ENCODE measurements at places on chromosomes 2 and 18.

- no peak overlapping the region for H3K4me3 ChIP-seq
- no peaks in the 10 kb centered on the region for H3K27me3 ChIP-seq
- no peaks in the 10 kb centered on the region for H3K36me3 ChIP-seq
- peaks cover 18% of the 10 kb centered on the region for H3K4me1 ChIP-seq
Observed at GRCh38 chr2:62309465-62310091, 113.7 kb downstream of the B3GNT2 start.

DNA sequence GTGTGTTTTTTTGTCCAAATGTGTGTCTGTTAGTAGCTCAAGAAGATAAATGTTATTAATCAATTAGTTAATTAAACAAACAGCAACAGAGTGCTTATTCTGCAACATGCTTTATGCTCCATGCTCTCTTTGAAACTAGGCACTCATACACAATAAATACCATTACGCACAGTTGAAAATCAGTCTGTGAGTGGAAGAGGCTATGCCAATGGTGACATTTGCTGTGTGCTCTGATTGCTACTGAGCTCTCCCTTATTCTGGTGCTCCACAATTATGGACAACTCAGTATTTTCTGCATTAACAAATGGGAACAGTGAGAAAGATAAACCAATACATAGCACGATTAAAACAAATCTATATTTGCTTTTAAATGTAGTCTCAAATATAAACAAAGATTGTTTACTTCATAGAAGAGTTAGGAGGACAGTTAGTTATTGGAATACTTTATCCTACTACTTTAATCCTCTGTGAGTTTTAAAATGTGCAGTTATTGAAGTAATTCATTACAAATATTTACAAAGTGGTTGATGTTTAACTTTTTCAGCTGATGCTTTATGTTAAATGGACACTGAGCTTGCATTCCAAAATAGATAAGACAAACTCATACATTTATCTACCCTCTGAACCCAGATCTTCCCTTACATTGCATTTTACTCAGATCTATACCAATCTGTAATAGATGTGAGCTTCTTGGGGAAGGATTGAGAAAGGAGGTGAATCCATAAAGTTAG, 55.3 kb downstream of the NXPH2 start:
- H3K27me3 ChIP-seq, result no peaks in the 10 kb centered on the region

GRCh38 chr2:180542511-180542910, 437.9 kb upstream of the UBE2E3 start:
- no peaks in the 10 kb centered on the region for H3K36me3 ChIP-seq
- H3K27ac ChIP-seq, result no peak overlapping the region
- no peak for DNase-seq
- no peaks in the 10 kb centered on the region for H3K27me3 ChIP-seq
- H3K4me3 ChIP-seq, result no peak overlapping the region

GRCh38 chr2:50863218-50863617, 168.7 kb downstream of the NRXN1 start:
- no peaks in the 10 kb centered on the region for H3K36me3 ChIP-seq
- H3K4me3 ChIP-seq, result no peak overlapping the region
- no peak overlapping the region for H3K27ac ChIP-seq
- DNase-seq, result no peak
- no peaks in the 10 kb centered on the region for H3K4me1 ChIP-seq

GRCh38 chr2:18401471-18401870, 159.0 kb downstream of the RDH14 start:
- H3K4me3 ChIP-seq, result no peak overlapping the region
- DNase-seq, result no peak
- no peaks in the 10 kb centered on the region for H3K36me3 ChIP-seq
- H3K27me3 ChIP-seq, result no peaks in the 10 kb centered on the region
- H3K4me1 ChIP-seq, result no peaks in the 10 kb centered on the region

GRCh38 chr2:19111354-19111753, 247.1 kb downstream of the OSR1 start:
- H3K4me3 ChIP-seq, result no peak overlapping the region
- no peaks in the 10 kb centered on the region for H3K27me3 ChIP-seq
- DNase-seq, result no peak
- no peak overlapping the region for H3K27ac ChIP-seq
- H3K36me3 ChIP-seq, result no peaks in the 10 kb centered on the region
- no peaks in the 10 kb centered on the region for H3K4me1 ChIP-seq

- no peak for DNase-seq
- H3K4me3 ChIP-seq, result no peak overlapping the region
- no peaks in the 10 kb centered on the region for H3K27me3 ChIP-seq
Observed at GRCh38 chr2:80396276-80396675, 91.7 kb upstream of the LRRTM1 start.

- no peak overlapping the region for H3K4me3 ChIP-seq
- no peak for DNase-seq
- no peaks in the 10 kb centered on the region for H3K27me3 ChIP-seq
- H3K4me1 ChIP-seq, result peaks cover 8% of the 10 kb centered on the region
- H3K36me3 ChIP-seq, result peaks cover 12% of the 10 kb centered on the region
Observed at GRCh38 chr18:31546476-31546875, 45.2 kb upstream of the TTR start.

DNA sequence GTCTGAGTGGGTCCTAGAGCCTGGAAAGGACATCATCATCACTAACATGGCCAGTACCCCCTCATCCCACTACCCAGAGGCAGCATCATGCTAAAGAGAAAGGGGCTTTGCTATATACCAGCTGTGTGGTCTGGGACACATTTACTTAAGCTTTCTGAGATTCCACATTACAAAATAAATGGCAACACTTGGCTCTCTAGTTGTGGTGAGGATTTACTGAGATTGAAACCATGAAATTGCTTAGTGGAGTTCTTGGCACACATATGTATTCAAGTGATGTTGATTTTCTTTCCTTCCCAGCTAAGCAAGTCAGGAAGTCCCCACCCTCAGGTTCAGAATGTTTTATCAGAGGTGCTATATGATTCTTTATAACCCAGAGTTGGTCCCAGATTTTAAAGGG, 362.0 kb downstream of the CLIP4 start:
- no peak overlapping the region for H3K27ac ChIP-seq
- DNase-seq, result no peak
- no peak overlapping the region for H3K4me3 ChIP-seq
- no peaks in the 10 kb centered on the region for H3K4me1 ChIP-seq
- H3K36me3 ChIP-seq, result no peaks in the 10 kb centered on the region
- H3K27me3 ChIP-seq, result no peaks in the 10 kb centered on the region

GRCh38 chr18:48832938-48833700, 117.6 kb downstream of the SMAD7 start:
- no peak overlapping the region for H3K4me3 ChIP-seq
- no peaks in the 10 kb centered on the region for H3K36me3 ChIP-seq
- DNase-seq, result peak; percentile 72

DNA sequence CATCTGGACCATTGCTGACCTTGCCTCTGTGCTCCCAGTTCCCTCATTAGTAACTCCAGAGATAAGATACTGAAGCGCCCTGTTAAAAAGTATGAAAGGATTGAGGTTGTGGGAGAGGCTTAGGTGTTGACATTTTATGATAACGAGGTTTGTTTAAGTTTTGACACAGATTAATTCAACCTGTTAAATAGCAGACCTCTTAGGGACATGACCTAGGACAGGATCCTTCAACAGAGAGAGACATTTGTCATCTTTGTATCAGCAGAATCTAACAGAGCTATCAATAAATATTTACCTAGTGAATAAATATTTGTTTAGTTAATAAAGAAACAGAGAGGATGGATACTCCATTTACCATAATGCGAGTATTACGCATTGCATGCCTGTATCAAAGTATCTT, 99.5 kb downstream of the DCC start:
- no peaks in the 10 kb centered on the region for H3K4me1 ChIP-seq
- no peak overlapping the region for H3K27ac ChIP-seq
- peak; percentile 32 for DNase-seq
- no peaks in the 10 kb centered on the region for H3K36me3 ChIP-seq
- no peaks in the 10 kb centered on the region for H3K27me3 ChIP-seq

DNA sequence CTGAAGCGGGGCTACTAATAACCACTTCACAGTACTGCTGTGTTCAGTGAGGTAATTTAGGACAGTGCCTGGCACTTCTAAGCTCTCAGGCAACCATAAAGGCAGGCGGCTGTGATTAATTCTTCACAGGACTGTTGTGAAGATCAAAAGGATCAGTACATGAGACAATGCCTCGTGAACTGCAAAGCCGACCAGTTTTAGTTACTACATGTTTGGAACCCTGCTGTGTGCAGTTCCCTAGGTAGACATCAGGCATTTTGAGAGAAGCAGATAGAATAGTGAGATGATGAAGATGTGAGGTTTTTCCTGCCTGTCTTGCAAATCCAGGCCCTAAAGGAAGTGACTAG, 19.1 kb downstream of the EFHD1 start:
- no peaks in the 10 kb centered on the region for H3K27me3 ChIP-seq
- H3K4me1 ChIP-seq, result no peaks in the 10 kb centered on the region
- no peak for DNase-seq
- H3K27ac ChIP-seq, result no peak overlapping the region
- no peaks in the 10 kb centered on the region for H3K36me3 ChIP-seq

GRCh38 chr18:3114026-3114425, 101.1 kb upstream of the LPIN2 start:
- H3K27me3 ChIP-seq, result no peaks in the 10 kb centered on the region
- no peak overlapping the region for H3K27ac ChIP-seq
- H3K4me3 ChIP-seq, result no peak overlapping the region
- peak; percentile 45 for DNase-seq
